ENCODE measurements at places on chromosomes 5 and 9.

- no peak for DNase-seq
Measured at GRCh38 chr9:125258160-125258785, 3.4 kb upstream of the GAPVD1 start.

DNA sequence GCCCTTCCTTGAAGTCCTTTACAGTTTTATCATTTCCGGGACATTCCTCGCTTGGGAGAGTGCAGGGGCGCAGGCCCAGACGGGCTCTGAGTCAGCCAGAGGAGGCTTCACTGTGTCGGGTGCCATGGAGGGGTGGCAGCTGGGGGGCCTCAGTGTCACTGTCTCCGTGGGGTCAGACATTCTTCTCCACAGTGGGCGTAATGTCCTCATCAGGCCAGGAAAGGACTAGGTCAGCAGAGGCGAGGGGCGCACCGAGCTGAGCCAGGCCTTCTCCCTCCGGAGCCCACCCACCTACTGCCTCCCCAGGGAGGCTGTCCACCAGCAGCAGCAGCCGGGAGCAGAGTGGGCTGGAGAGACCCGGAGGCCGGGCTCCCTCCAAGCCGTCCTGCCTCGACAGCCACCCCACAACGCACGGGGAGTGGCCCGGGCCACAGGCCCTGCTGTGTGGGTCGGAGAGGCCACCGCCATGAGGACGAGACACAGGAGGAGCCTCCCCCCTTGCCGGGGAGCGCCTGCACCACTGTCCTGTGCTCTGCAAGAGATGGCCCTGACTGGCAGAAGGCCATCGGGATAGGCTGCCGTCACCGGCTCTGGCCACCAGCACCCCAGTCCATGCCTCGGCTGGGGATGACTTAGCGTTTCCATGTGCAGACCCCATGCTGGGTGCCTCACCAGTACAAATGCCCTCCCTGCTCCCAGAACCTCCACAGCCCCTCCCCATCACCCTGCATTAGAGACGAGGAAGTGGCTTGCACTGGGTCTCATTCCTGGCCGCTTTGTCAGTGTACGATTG, 26.5 kb downstream of the SARDH start:
- DNase-seq, result no peak

- no peak for DNase-seq
Measured at GRCh38 chr5:83124593-83124992, 47.2 kb downstream of the XRCC4 start.

- DNase-seq, result no peak
Measured at GRCh38 chr9:124342776-124343485, 72.3 kb downstream of the PSMB7 start.

DNA sequence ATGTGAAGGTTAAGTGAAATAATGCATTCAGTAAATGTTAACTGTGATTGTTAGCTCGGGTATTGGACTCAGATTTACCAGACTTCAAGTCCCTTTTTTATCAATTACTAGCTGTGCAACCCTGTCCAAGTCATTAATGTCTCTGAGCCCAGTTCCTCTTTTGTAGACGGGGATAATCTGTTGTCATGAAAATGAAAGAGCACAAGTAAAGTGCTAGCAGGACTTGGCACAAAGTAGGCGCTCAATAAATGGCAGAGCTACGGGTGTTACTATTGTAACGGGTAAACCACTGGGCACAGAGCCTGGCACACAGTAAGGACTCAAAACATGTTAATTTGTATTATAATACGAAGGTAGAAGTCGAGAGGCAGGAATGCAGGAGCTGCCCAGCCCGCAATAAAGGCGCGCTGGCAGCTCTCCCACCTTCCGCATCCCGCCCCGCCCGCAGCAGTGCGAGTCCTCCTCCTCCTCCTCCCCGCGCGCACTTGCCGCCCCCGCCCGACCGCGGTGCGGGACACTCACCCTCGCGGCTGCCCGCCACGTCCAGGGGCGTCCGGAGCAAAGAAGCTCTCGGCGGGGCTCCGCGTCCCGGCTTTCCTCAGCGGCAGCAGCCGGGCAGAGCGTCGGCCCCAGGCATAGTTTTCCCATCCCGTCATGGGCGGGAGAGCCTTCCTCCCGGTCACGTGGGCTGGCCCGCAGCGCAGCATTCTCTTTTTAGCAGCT, at the start of gene C1QTNF2:
TSS of gene C1QTNF2 (minus strand) at position 637 of the 723 bp plus-strand sequence. CDS start 15,615 bp downstream, outside the sequence.
- DNase-seq, result no peak

- no peak for DNase-seq
Measured at GRCh38 chr9:129311643-129312042, 133.6 kb upstream of the IER5L start.

DNA sequence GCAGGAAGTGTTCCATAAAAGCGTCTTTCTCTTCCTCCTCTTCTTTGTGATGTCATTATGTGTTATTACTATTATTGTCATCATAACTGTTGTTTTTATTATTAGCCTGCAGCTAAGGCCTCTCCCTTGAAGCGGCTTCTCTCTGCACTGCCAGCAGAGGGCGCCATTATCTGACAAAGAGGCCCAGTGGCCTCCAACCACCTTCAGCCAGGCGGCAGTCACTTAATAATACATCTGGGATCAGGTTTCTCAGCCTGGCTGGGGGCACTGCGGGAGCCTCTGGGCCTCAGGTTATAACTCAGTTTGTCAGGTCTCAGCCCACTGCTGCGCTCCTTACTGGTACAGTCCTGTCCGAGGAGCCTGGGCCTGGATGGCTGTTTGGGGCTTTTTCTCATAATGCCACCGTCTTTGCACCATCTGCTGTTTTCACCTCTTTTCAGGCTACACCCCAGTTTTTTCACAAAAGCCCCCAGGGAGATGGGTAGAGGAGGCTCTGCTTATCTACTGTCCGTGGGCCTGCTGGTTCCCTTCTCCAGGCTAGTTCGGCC, 281.9 kb downstream of the NSG2 start:
- DNase-seq, result peak; percentile 84

DNA sequence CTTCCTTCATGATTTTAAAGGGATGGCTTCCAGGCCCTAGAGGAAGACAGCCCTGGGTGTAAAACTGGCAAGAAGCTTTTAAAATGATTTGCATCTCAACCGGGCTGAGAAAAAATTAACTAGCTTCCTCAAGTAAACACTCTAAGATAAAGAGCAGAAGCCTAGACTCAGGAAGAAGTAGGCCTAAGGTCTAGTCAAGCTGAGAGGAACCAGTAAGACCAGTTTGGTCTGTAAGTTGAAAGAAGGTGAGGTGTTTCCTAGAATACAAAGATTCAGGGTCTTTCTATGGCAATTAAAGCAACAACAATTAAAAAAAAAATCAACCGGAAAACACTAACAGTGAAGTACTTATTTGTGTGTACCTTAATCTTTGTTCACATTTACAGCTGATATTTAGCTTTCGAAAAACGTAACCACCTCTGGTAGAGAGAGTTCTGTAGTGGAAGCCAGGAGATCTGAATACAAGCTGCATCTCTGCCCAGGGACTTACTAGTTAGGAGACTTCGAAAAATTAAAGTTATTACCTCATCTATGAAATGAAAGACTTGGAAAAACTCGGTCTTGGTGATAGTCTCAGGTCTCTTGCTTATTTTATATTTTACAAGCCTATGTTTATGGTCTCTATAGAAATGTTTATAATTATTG, 75.7 kb downstream of the TUSC1 start:
- no peak for DNase-seq

GRCh38 chr5:3336666-3337065, 259.0 kb upstream of the IRX1 start:
- DNase-seq, result no peak

GRCh38 chr5:97531549-97531948, 348.5 kb upstream of the RIOK2 start:
- DNase-seq, result no peak

DNA sequence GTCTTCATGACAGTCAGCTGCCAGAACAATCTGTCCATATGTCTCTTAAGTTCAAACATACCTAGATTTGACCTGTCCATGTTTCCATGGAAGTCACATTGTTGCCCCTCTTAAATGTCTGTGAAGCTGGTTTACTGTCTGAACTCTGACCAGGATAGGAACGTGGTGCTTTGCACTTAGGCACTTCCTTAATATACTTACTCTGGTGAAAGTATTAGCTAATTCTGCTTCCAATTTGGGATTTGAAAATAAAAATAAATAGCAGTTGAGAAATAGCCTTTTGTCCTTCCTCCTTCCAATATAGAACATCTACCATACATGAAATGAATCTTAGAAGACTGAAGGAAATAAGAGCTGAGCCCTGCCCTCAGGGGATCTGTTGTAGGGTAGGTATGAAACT, 524.5 kb upstream of the CLINT1 start:
- no peak for DNase-seq

DNA sequence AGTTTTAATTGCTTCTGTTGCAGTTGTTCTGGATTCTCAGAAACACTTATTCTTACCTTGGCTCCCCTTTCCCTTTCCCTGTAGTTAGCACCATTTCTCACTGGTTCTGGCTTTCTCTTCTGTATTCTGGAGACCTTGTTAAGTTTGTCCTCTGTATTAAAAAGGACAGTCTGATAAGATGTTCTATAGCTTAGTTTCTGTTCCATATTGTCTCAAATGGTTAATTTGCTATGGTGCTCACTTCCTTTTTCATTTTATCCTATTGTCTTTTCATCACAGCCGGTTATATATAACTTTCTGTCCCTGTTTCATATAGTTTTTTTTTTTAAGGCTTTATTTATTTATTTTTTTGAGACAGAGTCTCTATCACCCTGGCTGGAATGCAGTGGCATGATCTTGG, 41.4 kb upstream of the KIAA1958 start:
- DNase-seq, result no peak

DNA sequence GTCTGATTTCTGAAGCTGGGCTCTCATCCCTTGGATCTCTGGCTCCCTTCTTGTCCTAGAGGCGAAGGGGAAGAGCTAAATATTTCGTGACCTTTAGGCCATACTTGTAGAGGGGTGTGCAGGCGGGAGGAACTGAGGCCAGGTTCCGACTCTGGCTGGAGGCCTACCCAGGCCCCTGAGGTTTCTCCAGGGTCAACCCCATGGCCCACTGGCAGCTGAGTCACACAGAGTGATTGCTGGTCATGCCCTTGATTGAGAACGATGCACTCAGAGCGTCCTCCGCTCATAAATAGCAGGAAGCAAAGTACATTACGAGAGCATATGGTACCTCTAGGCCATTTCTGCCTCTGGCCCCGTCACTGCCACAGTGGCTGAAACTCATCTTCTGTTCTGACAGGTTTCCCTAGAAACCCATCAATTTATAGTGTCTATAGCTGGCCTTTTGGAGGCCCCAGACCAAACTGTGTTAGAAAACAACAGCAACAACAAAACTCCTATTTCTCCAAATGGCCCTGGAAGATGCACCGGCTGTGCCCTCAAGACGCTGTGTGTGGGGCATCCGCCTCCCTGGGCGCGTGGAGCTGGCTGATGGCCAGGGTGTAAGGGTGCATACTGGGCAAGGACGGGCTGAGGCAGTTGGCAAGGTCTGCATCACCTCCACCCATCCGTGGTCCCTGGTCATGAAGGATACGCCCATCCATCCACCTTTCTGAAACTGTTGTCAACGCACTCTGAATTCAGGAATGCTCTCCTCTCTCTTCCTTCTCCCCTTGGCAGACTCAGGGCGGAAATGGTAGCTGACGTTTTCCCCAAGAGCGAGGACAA, 32.9 kb upstream of the FCN1 start:
- no peak for DNase-seq

DNA sequence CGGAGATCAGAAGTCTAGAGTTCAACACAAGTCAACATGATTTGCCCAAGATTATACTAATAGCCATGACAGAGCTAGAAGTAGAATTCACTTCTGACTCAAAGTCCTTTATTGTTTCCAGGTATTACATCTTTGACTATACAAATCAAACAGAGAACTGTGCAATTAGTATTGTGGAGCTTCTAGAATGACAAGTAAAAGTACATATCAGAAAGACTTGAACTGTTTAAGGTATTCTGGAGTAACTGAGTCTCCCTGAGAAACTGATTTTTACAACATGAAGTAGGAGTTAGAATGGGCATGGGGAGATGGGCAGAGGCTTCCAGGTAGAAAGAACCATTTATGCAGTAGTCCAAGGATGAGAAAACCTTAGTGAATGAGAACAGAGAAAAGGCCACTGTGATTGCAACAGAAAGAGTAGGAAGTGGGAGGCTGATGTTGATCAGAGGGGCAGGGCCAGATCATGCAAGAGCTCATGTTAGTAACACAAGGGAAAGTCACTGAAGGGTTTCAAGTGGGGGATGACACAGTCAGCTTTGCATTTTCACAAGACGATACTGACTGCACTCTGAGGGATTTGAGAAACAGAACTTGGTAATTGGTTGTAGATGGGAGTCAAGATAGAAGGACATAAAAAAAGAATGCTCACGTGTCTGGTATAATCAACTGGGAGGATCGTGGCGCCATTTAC, 280.7 kb downstream of the RFX3 start:
- no peak for DNase-seq

GRCh38 chr9:115636596-115636995, 517.0 kb upstream of the PAPPA start:
- no peak for DNase-seq

DNA sequence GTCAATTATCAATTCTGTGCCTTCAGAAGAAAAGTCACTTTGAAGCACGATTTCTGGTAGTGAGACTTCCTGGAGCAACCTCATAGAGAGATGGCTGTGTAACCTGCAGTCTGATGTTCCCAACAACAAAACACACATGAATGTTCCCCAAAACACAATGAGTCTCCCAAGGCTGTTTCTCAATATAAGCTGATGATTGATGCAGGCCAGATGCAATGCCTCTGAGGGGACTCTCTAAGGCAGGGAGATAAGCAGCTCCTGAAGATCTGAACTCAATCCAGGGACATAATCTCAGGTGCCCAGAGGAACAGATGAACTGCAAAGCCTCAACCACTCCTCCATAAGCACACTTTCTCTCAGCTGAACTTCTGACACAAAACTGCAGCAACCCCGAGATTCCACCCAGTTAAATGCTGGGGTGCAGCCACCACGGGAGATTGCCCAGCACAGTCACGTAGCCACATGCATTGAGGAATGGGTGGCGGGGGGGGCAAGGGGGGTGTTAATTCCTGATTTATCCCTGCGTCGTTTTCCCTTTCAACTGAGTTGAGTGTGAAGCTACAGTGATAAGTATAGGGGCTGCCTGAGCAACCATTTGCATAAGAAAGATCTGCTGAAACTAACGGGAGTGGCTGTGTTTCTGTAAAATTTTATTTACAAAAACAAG, 122.7 kb upstream of the RASEF start:
- DNase-seq, result no peak

DNA sequence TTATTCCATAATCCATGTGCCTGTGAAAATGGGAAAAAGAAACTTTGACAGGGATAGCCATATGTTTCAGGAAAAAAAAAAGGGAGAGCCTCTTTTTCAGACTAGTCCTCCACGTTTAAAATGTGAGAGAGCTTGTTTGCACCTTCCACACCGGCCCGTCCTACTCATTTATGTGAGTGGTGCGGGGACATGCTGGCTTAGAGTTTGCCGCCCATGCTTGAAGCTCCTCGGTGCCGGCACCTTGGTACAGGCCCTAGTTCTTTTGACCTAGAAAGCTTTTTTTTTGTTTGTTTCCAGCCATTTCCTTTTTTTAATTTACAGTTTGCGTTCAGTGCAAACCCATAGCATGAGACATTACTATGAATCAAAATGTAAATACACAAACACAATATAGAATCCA, 27.8 kb downstream of the PSAT1 start:
- no peak for DNase-seq

DNA sequence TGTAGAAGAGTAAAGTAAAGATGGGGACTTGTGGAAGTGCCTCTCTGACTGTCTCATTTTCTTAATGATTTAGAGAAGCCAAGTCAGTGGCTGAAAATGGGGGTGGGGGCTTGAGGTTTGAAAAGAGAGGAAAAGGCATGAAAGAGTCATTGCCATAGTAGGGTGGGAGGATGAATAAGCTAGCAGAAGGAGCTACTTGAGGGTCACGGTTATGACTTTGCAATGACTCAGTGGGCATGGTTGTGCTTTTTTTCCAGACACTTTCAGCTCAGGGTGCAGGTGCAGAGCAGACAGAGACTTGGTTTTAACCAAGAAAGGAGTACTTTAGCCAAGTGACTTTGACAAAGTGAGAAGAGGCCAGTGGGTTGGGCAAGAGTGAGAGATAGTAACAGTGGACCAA, 117.8 kb downstream of the PTTG1 start:
- DNase-seq, result no peak
